Spinal cord (tissue), 10 donors: ENCODE measurements at places on chromosomes 2 and 18.

DNA sequence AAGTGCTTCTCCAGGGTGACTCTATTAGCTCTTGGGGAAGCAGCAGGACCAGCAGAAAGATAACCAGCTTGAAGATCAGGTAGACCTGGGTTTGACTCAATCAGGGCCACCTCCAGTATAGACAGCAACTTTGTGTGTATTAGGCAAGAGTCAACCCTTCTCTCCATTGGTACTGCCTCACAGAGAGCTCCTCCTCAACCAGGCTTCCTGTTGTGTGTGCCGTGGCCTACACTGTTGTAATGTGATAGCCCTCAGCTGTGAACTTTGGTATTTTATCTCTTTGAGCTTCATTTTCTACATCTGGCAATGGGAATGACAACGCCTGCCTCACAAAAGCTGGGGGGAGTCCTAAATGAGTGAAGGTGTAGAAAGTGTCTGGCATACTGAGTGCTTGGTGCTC is 17.0 kb upstream of the MAP3K20 start:
- no peak for DNase-seq

- DNase-seq: no peak
Measured at GRCh38 chr2:1654696-1655374, 89.5 kb downstream of the PXDN start.

GRCh38 chr2:64650722-64651338 is 2.9 kb downstream of the SERTAD2 start:
- no peak for DNase-seq

DNA sequence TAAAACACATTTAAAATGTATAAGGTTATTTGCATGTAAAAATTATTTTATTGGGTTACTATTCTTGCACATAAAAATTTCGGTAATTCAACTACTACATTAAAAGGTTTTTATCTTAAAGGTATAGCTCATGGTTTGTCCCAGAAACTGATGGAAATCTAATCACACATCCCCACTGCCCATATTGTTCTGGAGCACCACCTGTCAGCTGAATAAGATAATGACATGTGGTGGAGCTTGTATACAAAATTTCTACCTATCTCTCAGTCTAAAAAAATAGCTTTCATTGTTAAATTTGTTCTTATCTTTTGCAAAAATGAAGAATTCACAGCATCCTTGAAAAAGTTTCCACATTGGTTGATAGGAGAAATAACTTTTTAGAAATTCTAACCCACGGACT is 18.3 kb downstream of the ERBB4 start:
- DNase-seq: no peak
